Sigmoid colon (tissue), 7 donors: ENCODE measurements at places on chromosomes 12 and 14. TPM values are rescaled to one million over a fixed set of nuclear protein-coding genes. Genes with fewer than 3 reads are reported as not detected.

GRCh38 chr14:54116198-54116885, 159.7 kb upstream of the BMP4 start:
- H3K27ac ChIP-seq, result no peak overlapping the region
- H3K27me3 ChIP-seq, result no peaks in the 10 kb centered on the region
- no peaks in the 10 kb centered on the region for H3K36me3 ChIP-seq
- no peaks in the 10 kb centered on the region for H3K4me1 ChIP-seq
- H3K4me3 ChIP-seq, result no peak overlapping the region
- no peak for DNase-seq

- no peak overlapping the region for H3K27ac ChIP-seq
- no peak for DNase-seq
- no peaks in the 10 kb centered on the region for H3K4me1 ChIP-seq
- H3K4me3 ChIP-seq, result no peak overlapping the region
Measured at GRCh38 chr12:92294676-92295440, 149.2 kb upstream of the BTG1 start.

- H3K27ac ChIP-seq, result peak overlapping the region; percentile 80
- peak overlapping the region; percentile 23 for H3K4me3 ChIP-seq
- no peaks in the 10 kb centered on the region for H3K4me1 ChIP-seq
- H3K36me3 ChIP-seq, result no peaks in the 10 kb centered on the region
- no peak for DNase-seq
- H3K27me3 ChIP-seq, result no peaks in the 10 kb centered on the region
Measured at GRCh38 chr12:93593843-93594242, 21.4 kb downstream of the SOCS2 start.

GRCh38 chr12:29086325-29087271, 62.5 kb upstream of the FAR2 start:
- no peaks in the 10 kb centered on the region for H3K27me3 ChIP-seq
- no peaks in the 10 kb centered on the region for H3K4me1 ChIP-seq
- H3K36me3 ChIP-seq, result no peaks in the 10 kb centered on the region
- H3K27ac ChIP-seq, result no peak overlapping the region
- H3K4me3 ChIP-seq, result no peak overlapping the region

DNA sequence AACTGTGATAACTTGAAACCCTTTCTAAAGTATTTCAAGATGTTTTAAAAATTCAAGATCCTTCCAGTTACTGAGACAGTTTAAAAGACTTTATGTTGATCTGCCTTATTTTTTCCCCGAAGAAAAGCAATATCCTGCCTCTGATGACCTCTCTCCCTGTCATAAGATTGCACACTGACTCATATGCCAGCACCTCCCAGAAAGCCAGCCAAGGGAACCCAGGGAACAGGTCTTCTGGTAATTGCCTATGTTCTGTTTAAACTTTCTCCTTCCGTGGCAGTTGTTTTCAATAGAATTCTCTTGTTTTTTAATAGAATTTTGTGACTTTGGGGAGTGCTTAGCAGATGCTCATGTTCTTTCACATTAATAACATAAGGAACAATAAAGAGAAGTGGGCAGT, 300.2 kb upstream of the PRKD1 start:
- no peaks in the 10 kb centered on the region for H3K36me3 ChIP-seq
- no peaks in the 10 kb centered on the region for H3K27me3 ChIP-seq
- H3K27ac ChIP-seq, result peak overlapping the region; percentile 68
- H3K4me3 ChIP-seq, result no peak overlapping the region
- DNase-seq, result no peak
- peaks cover 57% of the 10 kb centered on the region for H3K4me1 ChIP-seq

DNA sequence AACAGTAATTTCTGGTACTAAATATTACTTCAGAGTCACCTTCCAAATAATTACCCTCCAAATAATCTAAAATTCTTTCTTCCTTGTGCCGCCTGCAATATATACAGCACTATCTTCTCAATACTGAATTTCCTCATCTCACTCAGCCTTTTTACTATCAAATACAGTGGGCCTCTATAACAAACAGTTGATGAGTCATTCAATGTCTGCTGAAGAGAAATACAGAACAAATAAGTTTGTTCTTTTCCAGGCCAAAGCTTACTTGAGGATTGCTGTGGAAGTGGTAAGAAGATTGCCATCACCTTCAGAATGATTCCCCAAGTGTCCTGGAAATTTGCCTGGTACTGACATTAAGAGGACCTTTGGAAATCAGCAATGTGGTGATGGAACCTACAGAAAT, 218.2 kb upstream of the ARHGAP5 start:
- H3K27me3 ChIP-seq, result no peaks in the 10 kb centered on the region
- no peaks in the 10 kb centered on the region for H3K4me1 ChIP-seq
- H3K36me3 ChIP-seq, result no peaks in the 10 kb centered on the region

GRCh38 chr14:64394423-64394822, 6.3 kb downstream of the MTHFD1 start:
- no peaks in the 10 kb centered on the region for H3K36me3 ChIP-seq
- H3K4me1 ChIP-seq, result peaks cover 6% of the 10 kb centered on the region
- no peak for DNase-seq
- no peak overlapping the region for H3K4me3 ChIP-seq
- H3K27me3 ChIP-seq, result no peaks in the 10 kb centered on the region
- H3K27ac ChIP-seq, result no peak overlapping the region

GRCh38 chr12:127620735-127621355, 646.1 kb upstream of the TMEM132C start:
- H3K4me3 ChIP-seq, result no peak overlapping the region
- H3K27ac ChIP-seq, result no peak overlapping the region
- H3K4me1 ChIP-seq, result no peaks in the 10 kb centered on the region
- DNase-seq, result no peak
- no peaks in the 10 kb centered on the region for H3K36me3 ChIP-seq

DNA sequence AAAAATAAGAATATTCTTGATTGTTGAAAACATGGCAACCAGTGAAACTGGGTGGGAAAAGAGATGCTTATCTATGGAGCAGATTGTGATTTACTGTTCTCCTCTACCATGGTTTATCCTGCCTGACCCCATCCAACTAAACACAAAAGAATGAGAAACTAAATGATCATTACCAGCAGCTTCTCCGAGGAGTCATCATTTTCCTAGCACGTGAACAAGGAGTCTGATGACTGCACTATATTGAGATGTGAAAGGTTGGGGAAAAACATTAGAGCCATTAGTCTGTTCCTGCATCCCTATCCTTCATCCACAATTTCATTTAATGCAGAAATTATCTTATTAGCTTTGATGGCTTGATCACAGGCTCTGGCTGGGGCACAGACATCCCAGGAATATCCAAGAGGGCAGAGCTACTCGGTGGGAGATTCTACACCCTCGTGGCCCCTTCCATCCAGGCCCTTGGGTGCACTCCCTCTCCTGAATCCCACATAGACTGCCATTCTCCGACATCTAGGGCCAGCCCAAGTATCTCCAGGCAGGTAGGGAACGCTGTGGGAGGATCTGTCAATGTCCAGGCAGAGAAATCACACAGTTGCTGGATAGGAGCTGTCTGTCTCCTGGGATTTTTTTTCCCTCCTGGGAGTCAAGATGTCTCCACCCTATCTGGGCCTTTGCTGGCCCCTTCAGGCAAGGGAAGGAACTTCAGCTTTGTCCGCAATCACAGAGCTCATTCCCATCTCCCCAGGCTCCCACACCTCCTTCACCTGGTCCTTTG, 43.3 kb upstream of the DHRS4 start:
- no peaks in the 10 kb centered on the region for H3K27me3 ChIP-seq
- H3K4me1 ChIP-seq, result no peaks in the 10 kb centered on the region
- no peaks in the 10 kb centered on the region for H3K36me3 ChIP-seq
- DNase-seq, result no peak
- H3K27ac ChIP-seq, result no peak overlapping the region

DNA sequence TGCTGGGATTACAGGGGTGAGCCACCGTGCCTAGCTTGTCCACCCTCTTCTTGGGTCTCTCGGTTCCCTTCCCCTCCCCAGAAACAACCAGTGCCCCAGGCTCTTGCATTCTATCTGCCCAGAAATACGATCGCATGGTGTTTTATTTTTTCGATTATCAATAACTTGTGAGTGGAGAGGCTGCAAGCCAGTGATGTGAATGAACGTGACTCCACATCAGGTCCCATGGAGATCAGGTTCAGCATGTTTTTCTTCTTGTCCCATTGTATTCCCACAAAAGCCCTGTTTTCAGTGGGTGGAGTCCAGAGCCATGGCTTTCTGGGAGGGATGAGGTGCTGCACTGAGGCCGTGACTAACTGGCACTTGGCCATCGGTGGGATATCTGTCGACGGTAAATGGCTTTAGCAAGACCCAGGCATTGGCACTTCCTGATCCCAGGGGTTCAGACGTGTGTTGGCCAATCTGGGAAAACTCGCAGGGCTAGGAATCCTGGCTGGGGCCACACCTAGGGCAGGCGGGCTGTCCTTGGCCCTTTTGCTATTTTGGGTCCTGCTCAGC, 12.7 kb upstream of the HNF1A start:
- no peaks in the 10 kb centered on the region for H3K27me3 ChIP-seq
- no peak overlapping the region for H3K4me3 ChIP-seq
- DNase-seq, result no peak

GRCh38 chr14:100172811-100173210, 13.4 kb upstream of the DEGS2 start:
- no peak overlapping the region for H3K27ac ChIP-seq
- no peaks in the 10 kb centered on the region for H3K4me1 ChIP-seq
- H3K36me3 ChIP-seq, result no peaks in the 10 kb centered on the region
- no peak overlapping the region for H3K4me3 ChIP-seq

- no peak for DNase-seq
- no peak overlapping the region for H3K27ac ChIP-seq
- H3K27me3 ChIP-seq, result no peaks in the 10 kb centered on the region
- no peaks in the 10 kb centered on the region for H3K4me1 ChIP-seq
Measured at GRCh38 chr12:54968181-54968730, 16.3 kb downstream of the TESPA1 start.

- H3K36me3 ChIP-seq, result no peaks in the 10 kb centered on the region
- peaks cover 5% of the 10 kb centered on the region for H3K27me3 ChIP-seq
- H3K4me1 ChIP-seq, result peaks cover 9% of the 10 kb centered on the region
- no peak overlapping the region for H3K27ac ChIP-seq
Measured at GRCh38 chr12:52670961-52671360, 9.2 kb downstream of the KRT1 start.

CD4 gene
- 2.5 TPM for total RNA-seq

KRT77 gene
- total RNA-seq, result not detected

ITGA7 gene
- total RNA-seq, result 588 TPM

FAM90A1 gene
- total RNA-seq, result not detected

CLEC9A gene
- total RNA-seq, result not detected

LHX5 gene
- total RNA-seq, result not detected

CPNE6 gene
- 1.8 TPM for total RNA-seq

STAC3 gene
- total RNA-seq, result 2.5 TPM

CFAP54 gene
- total RNA-seq, result 3.1 TPM

GPD1 gene
- total RNA-seq, result 2.1 TPM
